ENCODE measurements at places on chromosomes 3 and 15. TPM values are rescaled to one million over a fixed set of nuclear protein-coding genes. Genes with fewer than 3 reads are reported as not detected.

The U2SURP gene
- total RNA-seq, result 55.6 TPM

The SLC7A14 gene
- not detected for total RNA-seq

The TF gene
- not detected for total RNA-seq

The ITPR1 gene
- 57.5 TPM for total RNA-seq

The TJP1 gene
- 102 TPM for total RNA-seq

The TNIK gene
- total RNA-seq, result 12.0 TPM
